ENCODE measurements at places on chromosomes 16 and 17. TPM values are rescaled to one million over a fixed set of nuclear protein-coding genes. Genes with fewer than 3 reads are reported as not detected.

GRCh38 chr16:914440-914839 lies 56.3 kb downstream of the LMF1 start:
- DNase-seq, result no peak

DNA sequence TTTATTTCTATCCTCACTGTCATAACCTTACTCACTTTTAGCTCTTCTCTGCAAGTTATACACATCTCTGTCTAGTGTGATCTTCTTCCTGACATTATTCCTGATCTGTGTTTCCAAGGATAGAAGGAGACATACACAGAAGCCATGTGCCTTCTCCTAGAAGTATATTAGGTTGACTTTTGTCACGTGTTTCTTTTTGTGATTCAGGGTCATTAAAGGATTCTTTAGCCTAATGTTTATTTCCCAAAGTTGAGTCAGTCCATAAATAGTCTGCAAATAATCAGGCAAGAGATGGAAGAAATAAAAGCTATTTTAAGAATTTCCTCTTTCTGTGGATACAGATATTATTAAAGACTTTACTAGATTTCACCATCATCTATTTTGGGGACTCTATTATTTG lies 214.1 kb upstream of the GOT2 start:
- no peak for DNase-seq

DNA sequence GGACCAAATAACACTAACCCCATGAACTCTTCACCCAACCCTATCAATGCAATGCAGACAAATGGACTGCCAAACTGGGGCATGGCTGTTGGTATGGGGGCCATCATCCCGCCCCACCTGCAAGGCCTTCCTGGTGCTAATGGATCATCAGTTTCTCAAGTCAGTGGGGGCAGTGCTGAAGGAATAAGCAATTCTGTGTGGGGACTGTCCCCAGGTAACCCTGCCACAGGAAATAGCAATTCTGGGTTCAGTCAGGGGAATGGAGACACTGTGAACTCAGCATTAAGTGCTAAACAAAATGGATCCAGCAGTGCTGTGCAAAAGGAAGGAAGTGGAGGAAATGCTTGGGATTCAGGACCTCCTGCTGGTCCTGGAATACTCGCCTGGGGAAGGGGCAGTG lies 78.9 kb downstream of the TMC6 start:
- no peak for DNase-seq

DNA sequence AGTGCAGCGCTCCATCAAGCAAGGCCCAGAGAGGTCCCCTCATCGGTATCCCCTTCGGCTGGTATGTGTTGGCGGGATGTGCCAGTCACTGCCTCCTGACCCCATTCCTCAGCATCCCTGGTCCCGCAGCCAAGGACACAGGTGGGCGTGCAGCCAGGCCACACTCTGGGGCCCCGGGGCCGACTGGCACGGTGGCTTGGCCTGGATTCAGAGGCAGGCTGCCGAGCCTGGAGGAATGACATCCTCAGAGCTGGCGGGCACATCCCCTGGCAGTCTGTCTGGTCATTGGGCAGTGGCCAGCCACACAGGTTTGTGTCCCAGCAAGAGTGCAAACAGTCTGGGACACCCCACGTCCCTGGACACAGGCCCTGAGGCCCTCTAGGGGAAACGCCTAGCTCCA lies 111.1 kb downstream of the SDK2 start:
- DNase-seq, result no peak

DNA sequence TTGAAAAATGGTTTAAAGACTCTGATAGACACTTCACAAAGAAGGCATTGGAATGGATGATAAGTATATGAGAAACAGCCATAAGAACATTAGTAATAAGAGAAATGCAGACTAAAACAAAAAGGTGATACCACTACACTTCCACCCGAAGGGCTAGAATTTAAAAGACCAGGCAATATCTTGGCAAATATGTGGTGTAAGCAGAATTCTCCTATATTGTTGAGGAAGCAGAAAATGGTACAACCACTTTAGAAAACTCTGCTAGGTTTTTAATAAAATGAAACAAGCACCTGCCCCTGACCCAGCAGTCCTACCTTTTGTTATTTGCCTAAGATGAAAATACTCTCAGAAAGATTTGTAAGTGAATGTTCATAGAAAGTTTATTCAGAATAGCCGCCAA lies 43.7 kb downstream of the MAP2K4 start:
- DNase-seq, result no peak

DNA sequence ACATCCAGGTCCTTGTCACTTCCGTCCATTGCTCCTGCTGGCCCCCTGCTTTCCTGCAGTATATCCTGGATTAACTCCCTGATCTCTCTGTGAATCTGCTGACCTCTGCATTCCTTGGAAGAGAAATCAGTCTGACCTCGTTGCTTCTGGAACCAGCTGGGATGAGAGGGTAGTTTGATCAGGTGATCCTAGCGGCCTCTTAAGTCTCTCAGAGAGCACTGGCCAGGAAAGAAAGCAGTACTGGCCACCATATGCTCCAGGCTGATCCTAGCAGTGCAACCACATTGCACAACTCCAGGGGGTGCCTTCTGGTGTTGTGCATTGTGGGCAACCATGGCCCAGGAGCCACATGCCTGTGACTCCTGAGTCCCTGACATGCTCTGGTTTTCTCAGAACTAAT lies 79.2 kb downstream of the ARHGAP23 start:
- no peak for DNase-seq

The CYBC1 gene
- total RNA-seq, result 99.9 TPM

The HAP1 gene
- total RNA-seq, result 3.2 TPM

The ANKFN1 gene
- 0.34 TPM for total RNA-seq

The ALDH3A2 gene
- 84.0 TPM for total RNA-seq

The HIC1 gene
- total RNA-seq, result 1.8 TPM

The TIGD7 gene
- total RNA-seq, result 3.7 TPM
